Fibroblast of upper back skin (primary cell): ENCODE measurements at places on chromosomes 13 and 19.

DNA sequence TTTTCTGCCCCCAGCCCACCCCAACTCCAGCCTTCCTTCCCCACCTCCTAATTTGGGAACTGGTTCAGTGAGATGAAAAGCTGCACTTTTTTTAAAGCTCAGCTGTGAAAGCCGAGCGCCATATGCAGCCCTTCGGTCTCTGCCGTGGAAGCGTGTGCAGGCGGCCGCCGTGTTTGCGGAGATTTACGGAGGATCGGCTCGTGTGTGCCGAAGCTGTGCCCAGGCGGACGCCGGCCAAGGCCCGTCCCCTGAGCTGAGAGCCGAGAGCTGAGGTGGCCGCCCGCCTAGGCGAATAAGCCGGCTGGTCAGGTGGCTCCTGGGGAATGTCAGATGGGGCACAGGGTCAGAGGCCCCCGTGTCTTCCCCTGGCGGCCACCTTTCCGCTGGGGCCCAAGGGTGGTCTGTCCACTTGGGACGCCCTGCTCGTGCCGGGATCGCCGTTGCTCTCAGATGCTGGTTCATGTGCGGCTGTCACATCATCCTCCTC, 78.7 kb downstream of the ZNF536 start:
- no peak for DNase-seq

- no peak for DNase-seq
Observed at GRCh38 chr19:15188851-15189250, 11.9 kb downstream of the NOTCH3 start.

DNA sequence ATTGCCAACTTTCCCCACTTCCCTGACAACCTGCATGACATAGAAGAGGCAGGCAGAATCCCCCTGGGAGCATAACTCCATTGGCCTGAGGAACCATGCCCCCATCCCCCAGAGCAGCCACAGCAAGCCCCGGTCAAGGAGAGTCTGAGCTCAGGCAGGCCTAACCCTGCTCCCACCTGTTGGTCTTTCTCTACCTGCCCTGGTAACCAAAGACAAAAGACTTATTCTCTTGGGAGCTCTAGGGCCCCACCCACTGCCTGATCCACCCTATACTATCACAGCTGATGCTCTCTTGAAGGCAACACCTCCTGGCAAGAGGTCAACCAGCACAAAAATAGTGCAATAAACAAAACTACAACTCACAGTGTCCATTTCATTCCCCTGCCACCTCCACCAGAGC, 59.3 kb downstream of the TNFSF13B start:
- no peak for DNase-seq

DNA sequence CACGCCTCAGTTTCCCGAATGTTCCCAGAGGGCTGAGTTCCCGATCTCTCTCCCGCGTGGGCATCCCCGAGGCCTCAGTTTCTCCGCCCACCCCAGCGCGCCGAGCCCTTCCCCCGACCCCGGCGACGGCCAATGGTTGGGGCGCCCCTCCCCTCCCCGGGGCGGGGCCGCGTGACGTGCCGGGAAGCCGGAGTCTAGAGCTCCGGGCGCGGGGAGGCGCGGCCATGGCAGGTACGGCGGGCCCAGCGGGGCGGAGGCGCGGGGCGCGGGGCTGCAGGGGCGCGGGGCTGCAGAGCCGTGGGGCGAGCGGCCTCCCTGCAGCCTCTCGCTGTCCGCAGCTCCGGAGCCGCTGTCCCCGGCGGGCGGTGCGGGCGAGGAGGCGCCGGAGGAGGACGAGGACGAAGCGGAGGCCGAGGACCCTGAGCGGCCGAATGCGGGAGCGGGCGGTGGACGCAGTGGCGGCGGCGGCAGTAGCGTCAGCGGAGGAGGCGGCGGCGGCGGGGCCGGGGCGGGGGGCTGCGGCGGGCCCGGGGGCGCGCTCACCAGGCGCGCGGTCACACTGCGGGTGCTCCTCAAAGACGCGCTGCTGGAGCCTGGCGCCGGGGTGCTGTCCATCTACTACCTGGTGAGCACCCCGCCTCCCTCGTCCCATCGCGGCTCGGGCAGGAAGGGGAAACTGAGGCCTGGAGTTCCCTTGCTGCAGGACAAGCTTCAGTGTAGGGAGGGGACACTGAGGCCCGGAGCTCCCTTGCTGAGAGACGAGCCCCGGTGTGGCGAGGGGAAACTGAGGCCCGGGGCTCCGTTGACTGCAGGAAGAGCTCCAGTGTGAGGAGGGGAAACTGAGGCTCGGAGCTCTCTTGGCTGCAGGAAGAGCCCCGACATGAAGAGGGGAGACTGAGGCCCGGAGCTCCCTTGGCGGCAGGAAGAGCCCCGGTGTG, at the start of gene MPND:
Gene MPND, plus strand, starts transcription at position 193 of the 938 bp plus-strand sequence. Its CDS starts 32 bp downstream, at position 225.
- peak; percentile 78 for DNase-seq

- no peak for DNase-seq
Observed at GRCh38 chr19:45069056-45069455, 7.2 kb downstream of the ZNF296 start.

GRCh38 chr13:46293436-46293835, 81.7 kb downstream of the LRRC63 start:
- no peak for DNase-seq

DNA sequence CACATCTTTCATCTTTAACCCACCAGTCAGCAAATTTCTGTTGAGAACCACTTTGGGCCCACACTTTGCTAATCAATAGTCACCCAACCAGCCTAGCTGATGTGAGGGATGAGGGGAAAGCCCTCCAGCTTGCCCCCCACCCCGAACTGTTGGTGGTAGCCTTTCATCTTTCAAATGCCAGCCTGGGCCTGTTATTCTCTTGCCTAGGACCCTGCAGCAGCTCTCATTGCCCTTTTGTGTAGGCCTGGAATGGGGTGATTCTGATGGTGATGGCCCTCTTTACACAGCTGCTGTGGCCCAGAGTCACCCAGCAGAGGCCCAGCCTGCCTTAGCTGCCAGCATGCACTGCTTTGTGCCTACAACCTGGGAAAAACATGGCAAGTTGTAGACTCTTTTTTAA, 294.5 kb downstream of the SLC7A1 start:
- no peak for DNase-seq

- peak; percentile 86 for DNase-seq
Observed at GRCh38 chr13:78658630-78659449, at the start of gene OBI1. Gene OBI1, minus strand, starts transcription at chr13:78659155. Its CDS starts 35 bp downstream, at chr13:78659120.

DNA sequence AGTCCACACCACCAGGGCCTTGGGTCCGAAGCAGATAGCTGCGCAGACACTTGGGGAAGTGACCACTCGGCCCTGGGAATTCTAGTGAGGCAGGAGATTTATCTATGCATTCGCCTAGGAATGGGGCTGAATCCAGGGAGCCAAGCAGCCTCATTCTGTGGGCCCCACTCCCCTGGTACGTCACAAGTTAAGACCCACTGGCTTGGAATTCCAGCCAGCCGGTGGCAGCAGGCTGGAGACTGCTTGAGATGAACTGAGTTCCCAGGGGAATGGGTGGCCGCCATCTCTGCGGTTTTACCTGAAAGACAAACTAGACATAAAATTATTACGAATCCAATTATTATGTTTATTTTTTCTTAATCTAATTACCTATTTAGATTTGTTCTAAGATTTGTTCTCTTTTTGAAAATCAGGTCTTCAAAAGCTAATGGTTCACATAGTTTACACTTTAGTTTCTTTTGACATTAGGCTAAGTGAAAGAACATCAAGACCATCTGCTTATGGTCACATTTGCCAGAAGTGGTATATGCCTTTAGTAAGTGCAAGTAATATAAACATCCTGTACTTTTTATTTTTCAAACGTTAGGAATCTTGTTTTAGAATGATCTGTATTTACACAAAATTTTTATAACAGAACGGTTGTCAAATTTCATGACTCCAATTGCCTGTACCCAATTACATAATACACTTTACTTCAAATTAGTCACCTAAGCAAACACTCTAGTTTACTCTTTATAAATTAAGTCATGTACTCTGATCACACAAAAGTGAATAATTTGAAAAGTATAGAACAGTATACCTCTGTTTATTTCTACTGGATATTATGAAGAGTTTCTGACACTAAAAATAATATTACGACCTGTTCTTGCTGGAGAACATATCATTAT, 74.4 kb downstream of the SLITRK6 start:
- DNase-seq, result no peak

DNA sequence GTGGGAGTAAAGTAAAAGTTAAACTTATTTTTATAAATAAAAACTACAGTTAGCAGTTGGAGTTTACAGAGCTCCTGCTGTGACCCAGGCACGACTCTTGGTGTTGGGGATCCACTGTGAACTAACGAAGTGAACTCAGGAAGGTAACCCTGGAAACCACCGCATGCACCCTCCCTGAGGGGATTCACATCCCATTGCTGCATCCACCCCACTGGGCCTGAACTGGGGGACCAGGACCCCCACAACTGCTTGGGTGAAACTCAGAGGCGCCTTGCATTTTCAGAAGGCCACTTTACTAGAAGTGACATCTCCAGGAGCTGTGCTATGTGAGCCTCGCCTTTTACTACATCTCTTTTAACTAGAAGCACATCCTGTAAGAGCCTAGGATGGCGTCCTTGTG, 166.4 kb downstream of the TEX29 start:
- no peak for DNase-seq

- DNase-seq, result no peak
Observed at GRCh38 chr13:32409001-32409313, 19.0 kb downstream of the N4BP2L1 start.

DNA sequence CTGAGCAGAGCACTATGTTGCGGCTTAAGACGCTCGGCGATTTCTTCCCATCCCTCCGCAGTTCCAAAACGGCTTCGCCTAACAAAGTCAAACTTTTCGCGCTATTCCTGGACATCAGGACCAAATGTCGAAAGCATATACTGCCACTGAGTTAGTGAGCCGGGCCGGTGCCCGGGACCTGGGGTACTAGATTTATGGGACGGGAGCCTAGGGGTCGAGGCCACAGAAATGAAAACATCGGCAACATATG, 699 bp downstream of the RCBTB2 start:
- DNase-seq, result peak; percentile 49

DNA sequence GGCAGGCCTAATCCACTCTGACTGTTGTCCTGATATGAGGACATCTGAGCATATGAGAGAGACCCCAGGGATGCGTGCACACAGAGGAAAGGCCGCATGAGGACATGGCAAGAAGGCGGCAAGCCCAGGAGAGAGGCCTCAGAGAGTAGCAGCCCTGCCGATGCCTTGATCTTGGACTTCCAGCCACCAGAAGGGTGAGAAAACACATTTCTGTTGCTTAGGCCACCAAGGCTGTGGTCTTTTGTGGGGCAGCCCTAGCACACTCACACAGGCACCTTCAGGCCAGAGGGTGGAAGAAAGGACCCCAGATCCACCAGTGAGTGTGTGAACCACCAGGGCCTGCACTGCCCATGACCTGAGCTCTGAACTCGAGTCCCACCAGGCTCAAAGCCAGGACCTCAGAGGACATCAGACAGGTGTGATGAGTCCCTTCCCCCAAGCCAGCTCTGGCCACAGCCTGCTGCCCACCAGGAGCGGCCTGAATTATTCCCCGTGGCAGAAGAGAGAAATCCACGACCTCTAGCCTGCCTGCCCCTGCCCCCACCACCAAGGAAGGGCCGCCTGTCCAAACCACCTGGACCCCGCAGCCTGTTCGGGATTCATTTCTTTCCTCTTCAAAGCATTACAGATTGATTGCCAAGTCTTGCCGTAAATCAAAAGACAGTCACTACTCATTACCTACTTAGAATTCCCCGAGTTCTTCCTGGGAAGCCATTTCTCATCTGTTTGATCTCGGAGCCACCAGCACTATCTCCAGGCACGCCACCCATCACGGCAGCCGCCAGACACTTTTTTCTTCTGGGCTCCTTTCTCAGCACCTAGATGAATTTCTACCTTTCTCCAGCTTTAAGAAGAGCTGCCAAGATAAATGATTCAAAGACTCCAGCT, 72.2 kb downstream of the CEBPG start:
- DNase-seq, result peak; percentile 46

DNA sequence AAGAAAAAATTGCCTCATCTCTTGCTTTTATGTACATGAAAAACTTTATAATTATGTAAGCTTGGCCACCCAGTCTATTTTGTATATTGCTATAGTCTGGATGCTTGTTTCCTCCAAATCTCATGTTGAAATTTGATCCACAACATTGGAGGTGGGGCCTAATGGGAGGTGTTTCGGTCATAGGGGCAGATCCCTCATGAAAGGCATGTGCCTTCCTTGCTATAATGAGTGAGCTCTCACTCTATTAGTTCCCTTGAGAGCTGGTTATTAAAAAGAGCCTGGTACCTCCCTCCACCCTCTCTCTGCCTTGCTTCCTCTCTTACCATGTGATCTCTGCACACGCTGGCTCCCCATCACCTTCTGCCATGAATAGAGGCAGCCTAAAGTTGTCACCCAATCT, 1005.1 kb downstream of the PCDH9 start:
- DNase-seq, result no peak

DNA sequence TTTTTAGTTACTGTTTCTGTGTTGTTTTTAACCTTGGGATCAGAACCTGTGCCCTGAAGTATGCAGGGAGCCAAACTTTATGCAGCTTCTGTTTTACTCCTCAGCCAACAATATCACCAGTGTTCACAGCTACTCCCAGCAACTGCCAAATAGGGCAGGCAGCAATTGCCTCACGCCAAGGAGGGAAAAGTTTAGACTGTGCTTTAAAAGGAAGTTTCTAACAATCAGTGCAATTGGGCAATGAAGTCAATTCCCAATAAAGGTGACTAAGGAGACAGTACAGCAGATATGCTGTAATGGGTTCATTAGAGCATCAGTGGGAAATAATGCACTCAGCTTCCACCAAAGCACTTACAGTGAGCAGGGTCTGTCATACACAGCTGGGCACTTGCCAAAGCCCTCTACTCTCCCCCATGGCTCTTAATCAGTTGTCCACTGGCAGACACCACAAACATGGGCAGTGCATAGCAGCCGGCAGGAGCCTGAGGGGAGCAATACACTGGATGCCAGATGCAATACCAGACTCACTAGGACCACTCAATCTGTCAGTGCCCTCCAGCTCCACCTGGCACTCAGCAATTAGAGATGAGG, 19.3 kb downstream of the ENOX1 start:
- DNase-seq, result no peak
